ENCODE measurements at places on chromosomes 7 and 10.

DNA sequence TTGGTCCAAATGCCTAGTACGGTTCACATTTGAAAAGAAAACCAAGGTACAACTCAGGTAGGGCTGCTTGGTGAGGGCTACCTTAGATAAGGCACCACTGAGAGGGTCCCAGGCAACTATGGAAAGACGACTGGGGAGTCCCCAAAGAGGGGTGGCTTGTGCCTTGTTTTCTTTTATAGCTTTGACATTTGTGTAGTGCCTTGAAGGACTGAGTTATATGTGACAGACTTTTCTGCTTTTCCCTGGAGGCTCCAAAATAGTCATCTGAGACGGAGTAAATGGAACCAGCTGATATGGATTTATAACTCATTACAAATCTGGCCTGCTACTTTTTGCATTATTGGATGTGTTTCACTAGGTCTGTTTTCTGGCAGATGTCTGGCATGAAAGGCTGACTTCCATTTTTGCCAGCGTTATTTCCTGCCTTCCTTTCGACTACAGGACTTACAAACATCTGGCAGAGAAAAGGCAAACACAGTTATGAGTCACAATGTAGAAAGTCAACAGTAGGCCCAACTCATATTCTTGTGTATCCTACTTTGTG lies 88.2 kb upstream of the IMMP2L start:
- peak; percentile 86 for DNase-seq

DNA sequence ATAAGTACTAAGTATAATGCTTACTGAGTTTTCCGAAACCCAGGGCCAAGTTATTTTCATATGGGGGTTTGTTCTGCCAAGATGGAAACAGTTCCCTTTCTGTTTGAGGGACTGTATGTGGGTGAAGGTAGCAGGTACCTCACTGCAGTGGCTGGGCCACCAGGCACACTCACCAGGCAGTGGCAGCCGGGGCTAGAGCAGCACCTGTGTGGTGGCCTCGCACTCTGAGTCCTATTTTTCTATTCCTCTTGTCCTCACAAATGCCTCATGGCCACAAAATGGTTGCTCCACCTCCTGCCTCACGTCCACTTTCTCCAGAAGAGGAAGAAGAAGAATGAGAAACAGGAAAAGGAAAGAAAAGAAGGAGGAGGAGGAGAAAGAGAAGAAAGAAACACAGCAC lies 167.3 kb upstream of the SHH start:
- no peak for DNase-seq

DNA sequence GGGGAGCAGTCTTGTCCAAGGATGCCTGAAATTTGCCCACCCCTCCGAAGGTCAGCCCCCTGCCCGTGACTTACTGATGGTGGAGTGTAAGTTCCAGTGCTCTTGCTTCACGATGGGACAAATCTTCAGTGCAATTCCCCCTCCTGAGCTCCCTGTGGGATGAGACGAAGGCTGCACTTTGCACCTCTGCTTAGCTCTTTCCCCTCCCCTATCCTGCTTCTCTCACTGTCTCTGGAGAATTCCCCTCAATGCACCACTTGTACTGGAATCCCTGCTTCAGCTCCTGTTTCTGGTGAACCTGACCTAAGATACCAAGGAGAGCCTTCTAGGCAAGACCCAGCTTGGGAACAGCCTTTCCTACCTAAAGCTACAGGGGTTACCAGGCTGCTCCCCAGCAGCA lies 122.9 kb upstream of the ZMIZ1 start:
- no peak for DNase-seq

DNA sequence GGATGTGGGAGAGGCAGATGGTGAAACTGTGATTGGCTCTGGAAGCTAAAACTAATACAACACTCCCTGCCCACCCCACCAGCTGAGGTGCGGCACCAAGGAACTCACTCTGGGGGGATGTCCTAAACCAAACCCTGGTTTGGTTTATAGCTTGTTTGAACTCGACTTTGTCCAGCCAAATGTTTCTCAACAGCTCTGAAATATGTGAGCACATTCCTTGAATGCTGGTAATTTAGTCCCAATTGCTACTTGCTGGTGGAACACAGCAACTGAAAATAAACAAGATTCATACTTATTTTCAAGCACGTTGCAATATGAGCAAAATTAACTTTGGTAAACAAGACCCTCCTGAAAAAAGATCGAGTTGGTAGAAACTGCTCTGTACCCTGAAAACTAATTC lies 39.7 kb upstream of the CARD11 start:
- DNase-seq, result no peak

DNA sequence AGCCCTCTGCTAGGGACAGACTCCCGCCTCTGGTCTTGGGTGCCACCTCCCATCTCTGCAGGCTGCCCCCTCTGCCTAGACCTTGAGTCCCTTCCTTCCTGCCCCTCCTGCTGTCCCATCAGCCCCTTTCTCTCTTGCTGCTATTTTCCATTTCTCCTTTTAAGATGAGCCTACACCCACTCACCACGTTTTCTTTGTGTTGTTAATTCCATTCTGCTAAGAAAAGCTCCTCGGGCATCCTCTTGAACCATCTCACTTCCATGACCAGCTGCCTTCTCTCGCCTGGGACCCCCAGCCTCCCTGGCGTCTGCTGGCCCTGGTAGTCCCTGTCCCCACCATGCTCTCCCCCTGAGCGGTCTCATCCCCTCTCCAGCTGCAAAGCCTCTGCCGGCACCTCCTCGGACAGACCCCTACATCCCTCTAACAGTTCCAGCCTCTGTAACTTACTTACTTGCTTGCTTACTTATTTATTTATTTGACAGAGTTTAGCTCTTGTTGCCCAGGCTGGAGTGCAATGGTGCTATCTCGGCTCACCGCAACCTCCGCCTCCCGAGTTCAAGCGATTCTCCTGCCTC lies 95.8 kb upstream of the SH2B2 start:
- DNase-seq, result no peak

DNA sequence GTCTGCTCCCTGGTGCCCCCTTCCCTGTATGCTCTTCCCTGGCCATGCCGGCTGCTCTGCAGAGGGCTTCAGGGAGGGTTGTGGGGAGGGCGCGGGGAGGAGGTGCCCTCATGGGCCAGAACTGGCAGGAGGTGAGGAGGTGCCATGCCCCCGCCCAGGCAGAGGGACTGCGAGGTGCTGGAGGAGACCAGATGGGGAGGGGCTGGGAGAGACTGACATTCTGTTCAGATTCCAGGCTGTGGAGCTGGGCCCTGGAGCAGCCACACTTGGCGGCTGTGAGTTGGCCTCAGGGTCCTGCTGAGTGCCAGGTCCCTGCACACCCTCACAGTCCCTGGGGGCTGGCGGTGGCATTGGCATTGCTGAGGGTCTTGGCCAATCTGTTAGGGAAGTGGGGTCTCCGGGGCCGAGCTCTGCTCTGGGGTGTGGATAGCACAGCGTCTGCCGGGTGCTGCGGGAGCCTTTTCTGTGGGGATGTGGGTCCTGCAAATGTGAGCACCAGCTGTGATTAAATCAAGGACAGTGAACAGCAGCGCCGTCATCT lies 25.4 kb downstream of the INPP5A start:
- DNase-seq, result no peak

DNA sequence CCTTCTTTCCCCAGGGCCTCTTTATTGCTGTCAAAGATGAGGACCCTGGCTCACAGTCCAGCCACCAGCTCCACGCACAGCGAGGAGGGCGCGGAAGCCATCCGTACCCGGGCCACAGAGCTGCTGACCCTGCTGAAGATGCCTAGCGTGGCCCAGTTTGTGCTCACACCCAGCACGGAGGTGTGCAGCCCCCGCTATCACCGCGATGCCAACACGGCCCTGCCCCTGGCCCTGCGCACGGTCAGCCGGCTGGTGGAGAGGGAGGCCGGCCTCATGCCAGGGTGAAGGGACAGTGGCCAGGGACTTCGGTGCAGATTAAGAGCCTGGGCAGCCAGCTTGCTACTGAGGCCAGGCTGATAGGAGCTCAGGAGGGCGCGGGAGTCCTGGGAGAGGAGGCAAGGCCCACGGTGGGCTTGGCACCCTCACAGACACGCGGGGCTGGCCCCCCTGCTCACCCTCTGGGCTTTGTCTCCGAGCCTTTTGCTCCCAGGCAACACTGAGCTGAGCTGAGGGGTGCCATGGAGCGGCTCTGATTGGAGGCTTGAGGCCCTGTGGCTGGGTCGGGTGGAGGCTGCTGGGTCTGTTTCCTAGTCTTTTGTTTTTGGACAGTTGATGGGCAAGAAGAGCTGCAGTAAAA lies 15.8 kb downstream of the AP5Z1 start:
- DNase-seq, result no peak

DNA sequence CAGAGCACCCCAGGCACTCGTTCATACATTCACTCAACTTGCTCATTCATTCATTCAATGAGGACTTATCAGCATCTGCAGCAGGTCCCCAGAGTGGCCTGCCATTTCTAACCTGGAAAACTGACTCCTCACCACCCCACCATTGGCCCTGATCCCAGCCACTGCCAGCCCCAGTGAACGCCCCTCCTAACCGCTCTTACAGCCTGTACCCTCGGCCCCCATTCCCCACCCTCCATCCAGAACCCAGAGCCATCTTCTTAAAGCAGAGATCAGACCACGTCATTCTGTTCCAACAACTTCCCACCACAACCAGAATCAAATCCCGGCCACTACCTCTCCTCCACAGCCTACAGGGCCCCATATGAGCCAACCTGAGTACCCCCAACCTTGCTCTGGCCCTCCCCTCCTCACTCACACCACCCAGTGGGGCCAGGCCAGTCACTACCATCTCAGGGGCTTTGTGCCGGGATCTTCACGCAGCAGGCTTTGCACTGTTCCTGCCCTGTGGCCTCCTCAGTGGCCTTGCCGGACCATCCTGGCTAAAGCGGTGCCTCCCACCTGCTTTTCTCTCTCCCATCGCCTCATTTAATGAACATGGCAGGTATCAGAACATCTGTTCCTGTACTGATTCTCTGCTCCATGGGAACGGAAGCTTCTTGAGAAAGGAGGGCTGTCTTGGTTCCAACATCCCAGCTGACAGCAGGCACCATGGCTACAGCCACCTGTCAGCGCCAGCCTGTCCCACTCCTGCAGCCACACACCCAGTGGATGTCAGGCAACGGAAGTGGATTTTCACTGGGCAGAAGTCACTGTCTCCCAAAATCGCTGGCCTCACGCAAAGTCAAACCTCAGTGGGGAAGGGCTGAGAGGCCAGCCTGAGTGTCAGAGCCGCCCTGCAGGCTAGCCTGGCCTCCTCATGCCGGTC lies 45.4 kb downstream of the FAM53B start:
- DNase-seq, result no peak

DNA sequence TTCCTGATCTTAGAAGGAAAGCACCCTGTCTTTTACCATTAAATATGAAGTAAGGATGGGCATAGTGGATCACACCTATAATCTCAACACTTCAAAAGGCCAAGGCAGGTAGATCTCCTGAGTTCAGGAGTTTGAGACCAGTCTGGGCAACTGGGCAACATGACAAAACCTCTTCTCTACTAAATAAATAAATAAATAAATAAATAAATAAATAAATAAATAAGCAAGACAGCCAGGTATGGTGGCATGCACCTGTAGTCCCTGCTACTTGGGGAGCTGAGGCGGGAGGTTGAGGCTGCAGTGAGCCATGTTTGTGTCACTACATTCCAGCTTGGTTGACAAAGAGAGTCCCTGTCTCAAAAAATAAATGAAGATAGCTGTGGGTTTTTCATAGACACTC lies 313.1 kb downstream of the RPS24 start:
- DNase-seq, result no peak

DNA sequence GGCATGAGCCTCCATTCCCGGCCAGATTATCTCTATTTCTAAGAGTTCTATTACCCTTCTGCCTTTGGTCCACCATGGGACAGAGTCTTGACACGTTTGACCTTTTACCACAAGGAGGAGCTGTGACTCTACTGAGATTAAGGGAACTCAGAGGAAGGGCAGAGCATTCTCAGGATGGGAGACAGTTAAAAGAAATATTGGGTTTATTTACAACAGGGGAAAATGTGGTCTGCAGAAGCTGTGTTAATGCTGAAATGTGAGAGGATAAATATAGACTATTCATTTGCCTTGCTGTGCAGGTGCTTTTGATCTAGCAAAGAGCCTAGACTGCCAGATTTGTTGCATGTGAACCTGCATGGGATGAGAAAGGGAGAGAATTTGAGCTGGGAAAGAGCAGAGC lies 45.8 kb upstream of the PRSS58 start:
- peak; percentile 37 for DNase-seq

- DNase-seq, result no peak
Observed at GRCh38 chr10:131662851-131663250, 238.0 kb upstream of the PPP2R2D start.

GRCh38 chr10:127148066-127148932 lies 48.1 kb downstream of the INSYN2A start:
- peak; percentile 87 for DNase-seq

GRCh38 chr10:126576336-126576735 lies 94.2 kb downstream of the C10orf90 start:
- no peak for DNase-seq

Measured in PC-3 (cell line).